ENCODE measurements at places on chromosomes 16 and 17.

DNA sequence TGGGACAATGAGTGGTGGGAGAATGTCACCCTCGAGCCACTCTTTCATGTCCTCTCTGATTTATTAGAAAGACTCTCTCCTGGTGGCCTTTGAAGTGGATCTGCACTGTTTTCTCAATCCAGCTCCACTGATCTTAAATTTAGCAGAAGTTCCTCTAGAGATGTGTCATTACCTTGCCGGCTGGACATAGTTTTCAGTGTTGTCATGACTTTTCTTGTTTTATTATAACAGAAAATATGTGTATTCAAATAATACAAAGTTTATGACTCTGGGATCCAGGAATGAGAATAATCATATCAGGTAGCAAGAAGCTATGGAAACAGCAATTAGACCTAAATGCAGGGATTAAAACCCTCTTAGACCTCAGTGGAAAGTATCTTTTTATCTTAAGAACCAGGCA lies 247.5 kb upstream of the ELAC2 start:
- DNase-seq: no peak

DNA sequence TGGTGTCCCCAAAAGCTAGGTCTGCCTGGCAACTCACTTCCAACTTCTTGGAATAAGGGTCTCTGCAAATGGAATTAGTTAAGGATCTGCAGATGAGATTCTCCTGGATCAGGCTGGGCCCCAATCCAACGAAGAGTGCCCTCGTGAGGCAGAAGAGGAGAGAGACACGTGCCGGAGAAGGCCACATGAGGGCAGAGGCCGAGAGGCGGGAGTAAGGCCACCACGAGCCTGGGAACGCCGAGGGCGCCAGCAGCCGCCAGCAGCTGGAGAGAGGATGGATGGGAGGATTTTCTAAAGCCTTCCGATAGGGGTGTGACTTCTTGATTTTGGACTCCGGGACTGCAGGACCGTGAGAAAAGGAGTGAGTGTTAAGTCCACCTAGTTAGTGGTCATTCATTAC lies 76.3 kb downstream of the JPH3 start:
- no peak for DNase-seq

DNA sequence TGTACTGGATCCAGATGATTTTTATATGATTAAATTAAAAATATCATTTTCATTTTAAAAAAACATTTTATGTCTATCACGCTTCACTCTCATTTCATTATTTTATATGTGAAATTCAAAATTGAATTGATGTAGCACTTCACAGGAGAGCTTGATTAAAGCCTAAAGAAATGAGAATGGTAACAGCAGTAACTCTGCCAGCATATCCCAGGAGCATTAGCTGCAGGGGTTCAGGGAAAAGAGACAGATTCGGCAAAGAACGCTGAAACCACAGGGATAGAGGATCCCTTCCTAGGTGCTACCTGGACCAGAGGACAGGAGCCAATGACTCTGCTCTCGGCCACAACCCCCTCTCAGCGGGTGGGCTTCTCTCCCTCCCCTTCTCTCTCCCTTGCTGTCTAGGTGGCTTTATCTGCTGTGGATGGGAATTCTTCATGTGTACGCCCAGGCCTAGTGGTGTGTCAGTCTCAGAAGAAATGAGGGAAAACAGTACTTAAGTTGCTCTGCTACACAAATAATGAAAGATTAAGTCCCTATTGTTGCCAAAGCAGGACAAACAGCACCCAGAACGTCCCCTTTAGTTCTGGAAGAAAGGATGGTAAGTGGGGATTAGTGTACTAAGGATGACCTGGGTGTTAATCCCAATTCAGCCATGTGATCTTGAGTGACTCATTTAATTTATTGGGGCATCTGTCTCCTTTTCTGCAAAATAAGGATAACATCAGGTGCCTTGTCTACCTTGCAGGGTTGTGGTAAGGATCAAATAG lies 123.3 kb downstream of the CDK5R1 start:
- no peak for DNase-seq

DNA sequence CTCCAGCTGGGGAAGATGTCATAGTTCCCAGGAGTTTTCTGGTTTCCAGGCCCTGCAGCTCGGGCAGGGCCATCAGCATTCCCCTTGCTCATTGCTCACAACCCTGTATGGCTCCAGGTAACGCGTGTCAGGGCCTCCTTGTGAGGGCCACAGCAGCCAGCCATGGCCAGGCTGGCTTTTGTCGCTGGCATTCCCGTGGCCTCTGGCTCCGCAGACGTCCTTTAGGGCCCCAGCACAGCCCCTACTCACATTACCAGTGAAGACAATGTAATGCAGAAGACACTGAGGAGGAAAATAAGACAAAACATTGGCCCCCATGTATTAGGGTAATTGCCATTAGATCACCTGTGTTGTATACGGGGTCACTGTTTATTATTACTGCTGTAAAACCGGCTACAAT lies 1799.0 kb downstream of the TP53TG3F start:
- no peak for DNase-seq

DNA sequence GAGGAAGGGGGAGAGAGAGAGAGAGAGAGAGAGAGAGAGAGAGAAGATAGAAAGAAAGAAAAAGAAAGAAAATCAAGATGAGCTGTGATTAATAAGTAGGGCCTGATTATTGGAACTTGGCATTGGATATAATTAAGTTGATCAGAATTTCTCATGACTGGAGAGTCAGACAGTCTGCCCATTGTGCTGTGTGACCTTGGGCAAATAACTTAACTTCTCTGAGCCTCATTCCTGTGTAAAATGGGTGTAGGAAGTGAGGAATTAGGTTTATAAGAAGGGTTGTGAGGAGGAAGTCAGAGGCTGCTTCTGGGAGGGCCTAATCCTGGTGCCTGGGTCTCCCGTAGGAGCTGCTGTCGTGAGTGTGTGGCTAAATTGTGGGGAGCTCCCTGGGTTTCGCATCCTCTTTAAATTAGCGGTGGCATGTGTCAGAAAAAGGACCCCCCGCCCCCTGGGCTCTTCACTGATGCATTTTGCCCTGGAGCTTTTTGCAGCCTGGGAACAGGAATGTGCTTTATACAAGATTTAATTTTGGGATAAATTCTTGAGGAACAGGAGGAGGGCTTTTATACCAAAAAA lies 76.0 kb downstream of the CMIP start:
- no peak for DNase-seq

GRCh38 chr17:11582217-11582616 lies 16.1 kb upstream of the DNAH9 start:
- DNase-seq: no peak

DNA sequence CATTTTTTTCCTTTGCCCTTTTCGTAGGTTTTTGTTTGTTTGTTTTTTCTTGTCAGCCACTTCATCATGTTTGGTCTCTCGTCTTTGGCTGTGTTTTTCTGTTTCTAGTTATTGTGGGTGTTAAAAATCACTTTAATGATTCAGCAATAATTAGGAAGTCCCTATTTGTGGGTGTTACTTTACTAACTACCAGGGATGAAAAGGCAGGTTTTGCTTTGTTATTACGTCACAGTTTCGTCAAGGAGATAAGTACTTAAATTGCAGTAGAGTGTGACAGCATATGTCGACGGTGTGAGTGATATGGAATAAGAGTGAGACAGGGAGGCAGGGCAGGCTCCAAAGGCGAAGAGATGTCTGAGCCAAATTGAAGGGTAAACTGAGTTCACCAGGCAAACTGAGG lies 479.6 kb downstream of the WWOX start:
- DNase-seq: no peak

DNA sequence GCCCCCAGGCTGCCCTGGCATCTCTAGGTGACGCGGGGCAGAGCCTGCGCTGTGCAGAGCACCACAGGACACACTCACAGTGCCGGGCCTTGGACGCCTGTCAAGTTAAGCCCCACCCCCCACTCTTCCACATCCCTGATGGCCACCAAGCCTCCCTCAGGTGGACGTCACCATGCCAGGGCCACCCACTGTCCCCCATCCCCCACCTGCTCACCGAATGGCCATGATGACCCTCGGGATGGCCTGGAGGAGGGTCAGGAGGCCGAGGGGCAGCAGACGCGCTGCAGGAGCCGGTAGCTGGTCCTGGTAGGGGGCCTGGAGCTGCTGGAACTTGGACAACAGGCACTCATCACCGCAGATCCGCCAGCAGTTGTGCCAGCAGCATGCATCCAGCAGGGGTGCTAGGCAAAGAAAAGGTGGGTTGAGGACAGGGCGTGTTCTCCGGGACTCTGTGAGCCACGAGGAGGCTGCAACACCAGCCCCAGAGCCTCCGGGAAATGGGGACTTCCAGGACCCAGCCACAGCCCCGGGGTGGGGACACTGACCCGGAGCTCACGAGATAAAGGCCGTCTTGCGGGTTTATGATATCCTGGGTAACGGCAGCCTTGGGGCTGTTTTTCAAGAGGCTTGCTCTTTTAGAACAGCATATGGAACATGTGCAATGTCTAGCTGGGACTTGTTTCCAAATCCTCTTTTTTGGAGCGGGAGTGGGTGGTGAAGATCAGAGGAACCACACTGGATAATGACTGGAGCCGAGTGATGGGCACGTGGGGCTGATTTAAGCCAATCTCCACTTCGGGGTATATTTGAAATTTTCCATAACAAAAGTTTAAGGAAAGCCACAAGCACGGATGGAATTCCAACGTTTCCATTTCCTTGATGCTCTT lies 11.4 kb downstream of the C16orf95 start:
- DNase-seq: no peak

DNA sequence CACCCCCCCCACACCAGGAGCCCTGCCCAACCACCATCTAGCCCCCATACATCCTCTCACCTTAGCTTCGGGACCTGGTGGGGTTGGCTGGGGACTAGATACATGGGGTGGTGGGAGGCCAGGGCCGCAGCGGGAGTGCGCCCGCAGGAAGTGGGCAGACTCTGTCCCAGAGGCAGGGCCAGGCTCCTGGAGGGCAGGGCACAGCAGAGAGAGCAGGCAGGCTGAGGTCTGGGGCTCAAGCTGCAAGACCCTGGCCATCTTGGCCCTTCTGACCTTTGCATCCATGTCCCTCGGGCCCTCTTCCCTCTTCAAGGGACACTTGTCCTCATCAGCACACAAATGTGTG lies 2.7 kb downstream of the ENKD1 start:
- no peak for DNase-seq

GRCh38 chr16:3065742-3066439 lies 451 bp downstream of the IL32 start:
- DNase-seq: no peak

- no peak for DNase-seq
These were observed 41.6 kb downstream of the OR3A1 start for GRCh38 chr17:3256575-3256974.

DNA sequence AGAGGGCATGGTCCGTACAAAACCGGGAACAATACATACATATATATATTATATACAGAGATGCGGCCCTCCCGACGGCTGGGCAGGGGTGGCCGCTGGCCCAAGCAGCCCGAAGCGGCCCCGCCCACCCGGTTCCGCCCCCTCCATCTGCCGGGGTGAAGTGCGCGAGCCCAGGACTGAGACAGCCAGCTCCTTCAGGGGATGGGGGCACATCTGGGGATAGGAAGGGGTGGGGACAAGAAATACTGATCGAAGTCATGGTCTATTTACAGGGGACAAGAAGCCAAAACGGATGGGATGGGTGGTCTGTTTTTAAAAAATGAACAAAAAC lies 3.8 kb upstream of the SAMD14 start:
- no peak for DNase-seq

GRCh38 chr17:15364615-15365014 lies 23.2 kb upstream of the TEKT3 start:
- DNase-seq: no peak

DNA sequence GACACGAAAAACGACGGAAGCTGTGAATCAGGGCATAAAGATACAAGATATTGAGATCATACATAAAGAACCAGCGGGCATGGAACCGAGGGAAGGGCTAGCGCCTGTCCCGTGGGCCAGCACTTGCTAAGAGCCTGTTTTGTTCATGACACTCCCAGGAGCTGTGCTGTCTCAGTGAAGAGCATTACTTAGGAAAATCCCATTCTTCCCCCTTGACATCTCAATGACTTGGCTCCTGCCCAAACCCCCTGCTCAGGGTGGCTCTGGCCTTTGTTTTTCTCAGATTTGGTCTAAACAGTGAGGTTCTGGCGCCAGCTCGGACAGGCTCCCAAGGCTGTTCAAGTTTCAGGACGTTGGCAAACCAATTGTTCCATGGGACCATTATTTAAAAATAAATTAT lies 79.1 kb upstream of the SEC14L1 start:
- no peak for DNase-seq

DNA sequence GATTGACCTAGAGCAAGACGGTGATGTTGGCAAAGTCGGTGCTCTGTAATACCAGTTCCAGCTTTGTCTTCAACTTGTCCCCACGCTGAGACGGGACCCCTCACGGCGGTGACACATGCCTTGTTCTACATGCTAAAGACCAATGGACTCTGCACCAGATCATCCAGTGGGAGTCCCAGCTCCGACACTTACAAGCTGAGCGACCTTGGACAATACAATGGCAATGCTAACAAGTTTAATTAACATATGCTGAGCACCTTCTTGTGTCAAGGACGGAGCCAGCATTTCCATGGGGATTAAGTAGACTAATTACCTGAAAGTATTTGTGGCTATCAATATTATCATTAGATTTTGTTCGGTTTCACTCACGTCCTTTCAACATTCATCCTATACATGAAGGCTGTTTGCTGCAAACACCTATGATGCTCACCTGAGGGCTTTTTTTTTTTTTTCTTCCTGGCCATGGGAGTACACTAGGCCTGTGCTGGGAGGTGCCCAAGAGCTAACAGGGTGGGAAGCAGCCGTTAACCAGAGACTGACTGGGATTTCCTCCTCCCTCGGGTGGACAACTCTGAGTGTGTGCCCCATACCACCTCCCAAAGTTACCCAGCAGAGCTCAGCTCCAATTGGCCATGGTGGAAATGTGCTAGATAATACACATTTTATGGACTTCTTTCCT lies 308.6 kb upstream of the ZFHX3 start:
- no peak for DNase-seq

DNA sequence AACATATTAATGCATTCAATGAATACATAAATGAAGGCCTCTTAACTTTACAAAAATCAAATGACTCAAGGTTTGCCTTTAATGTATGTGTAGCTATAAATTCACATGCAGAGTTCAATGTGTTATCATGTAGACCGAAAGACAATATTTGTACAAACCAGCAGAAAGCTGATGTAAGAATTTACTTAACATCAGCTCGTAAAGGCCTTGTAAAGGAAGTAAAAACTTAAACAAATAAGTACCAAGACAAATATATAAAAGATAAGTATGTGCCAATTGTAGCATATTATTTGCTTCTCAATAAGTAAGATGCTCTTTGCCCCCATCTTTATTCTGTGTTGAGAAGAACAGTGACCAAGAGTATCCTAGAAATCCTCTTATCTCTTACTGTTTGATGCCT lies 105.7 kb downstream of the SYCE1L start:
- no peak for DNase-seq

GRCh38 chr16:11736903-11737302 lies 5.8 kb downstream of the TXNDC11 start:
- no peak for DNase-seq

DNA sequence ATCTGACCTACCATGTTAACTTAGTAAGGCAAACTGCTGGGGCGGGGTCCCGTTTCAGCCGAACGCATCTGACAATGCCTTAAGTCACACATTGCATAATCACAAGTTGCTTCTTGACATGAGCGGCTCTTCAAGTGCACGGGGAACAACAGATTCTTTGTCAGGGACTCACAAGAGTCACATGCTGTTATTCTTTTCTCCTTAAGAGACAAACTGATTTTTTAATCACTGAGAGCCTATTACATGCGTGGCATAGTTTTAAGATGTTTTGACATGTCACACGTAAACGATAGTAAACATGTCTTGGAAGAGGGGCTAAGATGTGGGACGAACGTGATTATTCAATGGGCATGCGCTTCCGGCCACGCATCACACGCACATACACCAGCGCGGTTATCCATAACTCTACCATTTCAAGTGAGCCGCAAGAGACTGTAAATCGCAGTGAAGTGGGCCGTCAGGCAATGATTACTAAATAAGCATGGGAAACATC lies 63.4 kb downstream of the ADCY9 start:
- DNase-seq: peak; percentile 84
